Islet precursor cell (in vitro differentiated cells): ENCODE measurements at places on chromosomes 4 and X.

- DNase-seq = no peak
These were observed 53.1 kb upstream of the GLRA2 start for GRCh38 chrX:14476205-14476604.

DNA sequence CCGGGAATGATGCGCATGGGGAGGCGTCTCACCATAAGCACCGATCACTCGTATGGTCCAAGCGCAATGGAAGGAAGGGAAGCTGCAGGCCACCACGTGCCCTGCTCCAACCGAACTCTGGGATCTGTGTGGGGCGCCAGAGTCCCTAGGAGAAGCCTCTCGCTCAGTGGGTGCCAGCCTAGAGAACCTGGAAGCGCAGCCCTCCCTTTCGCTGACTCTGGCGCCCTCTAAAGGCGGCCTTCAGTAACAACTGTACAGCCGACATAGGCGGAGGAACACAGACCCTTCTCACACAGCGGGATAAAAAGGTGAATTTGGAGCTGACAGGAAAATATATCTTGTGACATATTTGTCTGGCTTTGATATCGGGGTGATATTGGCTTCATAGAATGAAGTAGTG lies 76.0 kb downstream of the INTS6L start:
- peak; percentile 57 for DNase-seq

DNA sequence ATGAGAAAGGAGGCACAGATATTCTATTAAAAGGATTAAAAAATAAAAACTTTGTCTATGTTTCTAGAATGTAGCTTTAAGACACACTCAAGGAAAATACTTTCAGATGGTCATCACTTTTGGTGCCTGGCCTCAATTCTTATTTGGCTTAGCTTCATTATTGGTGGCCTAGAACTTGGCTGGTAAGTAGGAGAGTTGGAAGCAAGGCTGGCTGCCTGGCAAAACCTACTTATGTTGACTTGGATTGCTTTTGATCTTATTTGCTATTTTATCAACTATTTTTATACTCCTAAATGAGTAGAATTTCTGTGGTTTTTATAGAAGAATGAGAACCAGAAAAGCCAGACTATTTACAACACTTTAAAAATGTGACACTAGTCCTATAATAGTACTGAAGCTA lies 35.3 kb upstream of the JADE3 start:
- DNase-seq = no peak

DNA sequence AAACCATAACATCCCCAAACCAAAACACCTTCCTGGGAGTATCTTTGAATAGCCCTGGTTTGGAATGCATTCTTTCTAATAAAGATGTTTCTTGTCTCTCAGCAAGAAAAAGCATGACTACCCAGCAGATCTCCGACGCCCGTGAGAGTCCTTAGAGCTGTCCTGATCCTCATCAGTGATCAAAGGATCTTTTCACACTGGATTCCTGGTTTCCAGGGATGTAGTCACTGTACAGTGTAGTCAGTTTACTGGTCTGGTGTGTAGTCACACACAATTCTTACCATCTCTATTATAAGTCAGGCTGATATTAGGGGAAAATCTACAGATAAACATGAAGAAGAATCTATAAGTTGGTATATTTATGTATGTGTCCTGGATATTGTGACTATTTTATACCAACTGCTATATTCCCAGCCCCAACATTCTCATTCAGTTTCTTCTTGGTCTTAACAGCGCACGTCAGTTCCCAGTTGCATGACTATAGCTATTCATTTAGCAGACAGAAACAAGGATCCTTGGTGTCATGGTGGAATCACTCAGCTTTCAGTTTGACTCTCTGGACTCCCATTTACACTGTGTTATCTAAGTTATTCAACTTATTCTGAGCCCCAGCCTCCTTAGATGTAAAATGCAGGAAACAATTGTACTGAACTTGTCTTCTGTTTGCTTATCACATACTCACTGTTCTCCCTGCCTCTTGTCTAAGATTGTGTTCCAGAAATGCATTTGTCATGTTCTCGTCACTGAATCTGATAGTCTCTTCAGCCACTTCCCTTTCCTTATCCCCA lies 68.3 kb downstream of the SLIT2 start:
- peak; percentile 54 for DNase-seq

GRCh38 chr4:105296672-105297071 lies 150.0 kb downstream of the TET2 start:
- no peak for DNase-seq

GRCh38 chr4:100816436-100817045 lies 298.7 kb upstream of the EMCN start:
- DNase-seq = no peak
